ENCODE measurements at places on chromosomes 2 and 18.

DNA sequence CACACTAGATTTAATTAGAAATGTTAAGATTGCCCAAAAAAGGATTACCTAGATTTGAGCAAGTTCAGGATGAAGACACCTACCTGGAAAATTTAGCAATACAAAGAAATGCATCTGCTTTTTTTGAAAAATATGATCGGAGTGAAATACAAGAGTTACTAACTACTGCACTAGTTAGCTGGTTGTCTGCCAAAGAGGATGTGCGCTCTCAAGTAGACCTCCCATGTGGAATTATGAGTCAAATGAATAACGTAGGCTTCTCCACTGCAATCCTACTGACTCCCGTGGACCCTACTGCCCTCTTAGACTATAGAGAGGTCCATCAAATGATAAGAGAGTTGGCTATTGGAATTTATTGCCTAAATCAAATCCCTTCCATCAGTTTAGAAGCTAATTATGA is 2.0 kb downstream of the ANKAR start:
- DNase-seq = no peak

GRCh38 chr2:75522543-75523312 is 38.0 kb downstream of the EVA1A start:
- DNase-seq = no peak

GRCh38 chr18:46480226-46480625 is 176.8 kb downstream of the LOXHD1 start:
- DNase-seq = no peak

GRCh38 chr18:58102875-58103274 is 58.8 kb downstream of the NEDD4L start:
- no peak for DNase-seq

GRCh38 chr2:119431976-119432850 is 559 bp downstream of the TMEM37 start:
- no peak for DNase-seq

- DNase-seq = no peak
Measured at GRCh38 chr2:66269166-66269565, 165.8 kb upstream of the MEIS1 start.

- no peak for DNase-seq
Measured at GRCh38 chr2:223787358-223787757, 50.0 kb downstream of the AP1S3 start.

GRCh38 chr2:35873921-35874320 is 481.7 kb upstream of the CRIM1 start:
- no peak for DNase-seq

DNA sequence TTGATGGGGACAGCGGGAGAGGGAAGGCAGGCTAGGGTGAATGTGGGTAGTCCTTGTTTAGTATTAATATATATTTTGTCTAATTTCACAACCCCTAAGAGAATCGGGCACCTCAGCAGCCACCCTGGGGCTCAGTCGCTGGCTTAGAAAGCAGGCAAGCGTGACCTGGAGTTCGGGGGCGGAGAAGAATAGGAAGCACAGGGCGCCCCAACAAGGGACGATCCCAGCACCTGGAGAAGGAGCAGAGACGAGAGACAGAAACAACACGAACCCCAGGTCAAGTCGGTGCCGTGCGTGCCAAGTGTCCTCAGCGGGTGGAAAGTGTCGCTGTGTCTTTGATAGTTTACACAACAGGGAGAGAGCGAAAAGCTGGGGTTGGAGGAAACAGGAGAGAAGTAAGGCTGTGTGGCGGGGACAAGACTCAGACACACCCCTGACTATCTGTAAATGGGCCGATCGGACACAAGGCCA is 95.4 kb downstream of the NFATC1 start:
- DNase-seq = no peak

DNA sequence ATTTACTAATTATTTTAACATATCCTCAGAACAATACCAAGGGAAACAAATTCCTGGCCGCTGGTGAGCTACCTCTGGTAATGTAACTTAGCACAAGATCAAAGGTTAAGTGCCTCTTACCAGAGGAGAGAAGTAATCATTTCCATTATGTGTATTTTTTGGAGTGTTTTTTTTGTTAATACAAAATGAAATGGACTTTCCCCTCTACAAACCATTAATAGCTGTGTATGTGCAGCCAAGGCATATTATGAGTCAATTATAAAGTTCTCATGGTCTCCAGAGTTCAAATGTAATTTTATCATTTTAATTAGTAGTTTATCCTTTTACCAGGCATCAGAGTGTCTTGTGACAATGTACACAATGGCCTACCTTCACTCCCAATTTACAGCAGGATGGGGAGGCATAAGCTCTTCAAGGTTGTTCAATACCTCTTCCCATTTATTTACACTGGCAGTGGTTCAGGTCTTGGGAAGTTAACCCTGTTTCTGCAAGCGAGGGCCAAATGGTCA is 242.2 kb downstream of the TGIF1 start:
- no peak for DNase-seq

DNA sequence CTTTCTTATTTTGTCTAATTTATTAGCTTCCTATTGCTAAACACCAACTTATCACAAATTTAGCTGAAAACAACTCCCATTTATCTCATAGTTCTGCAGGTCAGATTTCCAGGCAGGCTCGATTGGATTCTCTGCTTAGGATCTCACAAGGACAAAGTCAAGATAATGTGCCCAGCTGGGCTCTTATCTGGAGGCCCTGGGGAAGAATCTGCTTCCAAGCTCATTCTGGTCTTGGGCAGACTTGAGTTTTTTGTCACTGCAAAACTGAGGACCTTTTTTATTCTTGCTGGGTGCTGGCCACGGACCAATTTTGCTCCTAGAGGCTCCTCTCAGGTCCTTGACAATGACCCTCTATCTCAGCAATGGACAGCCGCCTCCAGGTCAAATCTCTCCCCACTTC is 215.5 kb downstream of the TRIB2 start:
- no peak for DNase-seq

DNA sequence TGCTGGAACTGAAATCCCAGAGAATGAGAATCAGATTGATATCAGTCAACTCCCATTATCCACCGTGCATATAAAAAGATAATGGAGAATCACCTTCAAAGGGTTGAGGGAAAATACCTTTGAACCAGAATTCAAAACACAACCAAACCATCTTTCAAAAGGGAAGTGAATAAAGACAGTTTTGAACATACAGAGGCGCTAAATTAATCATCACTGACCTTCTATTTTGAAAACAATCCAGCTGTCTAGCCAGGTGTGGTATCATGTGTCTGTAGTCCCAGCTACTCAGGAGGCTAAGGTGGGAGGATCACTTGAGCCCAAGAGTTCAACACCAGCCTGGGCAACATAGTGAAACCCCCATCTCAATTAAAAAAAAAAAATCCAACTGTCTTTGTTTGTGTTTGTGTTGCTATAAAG is 63.6 kb downstream of the TRABD2A start:
- DNase-seq = no peak

DNA sequence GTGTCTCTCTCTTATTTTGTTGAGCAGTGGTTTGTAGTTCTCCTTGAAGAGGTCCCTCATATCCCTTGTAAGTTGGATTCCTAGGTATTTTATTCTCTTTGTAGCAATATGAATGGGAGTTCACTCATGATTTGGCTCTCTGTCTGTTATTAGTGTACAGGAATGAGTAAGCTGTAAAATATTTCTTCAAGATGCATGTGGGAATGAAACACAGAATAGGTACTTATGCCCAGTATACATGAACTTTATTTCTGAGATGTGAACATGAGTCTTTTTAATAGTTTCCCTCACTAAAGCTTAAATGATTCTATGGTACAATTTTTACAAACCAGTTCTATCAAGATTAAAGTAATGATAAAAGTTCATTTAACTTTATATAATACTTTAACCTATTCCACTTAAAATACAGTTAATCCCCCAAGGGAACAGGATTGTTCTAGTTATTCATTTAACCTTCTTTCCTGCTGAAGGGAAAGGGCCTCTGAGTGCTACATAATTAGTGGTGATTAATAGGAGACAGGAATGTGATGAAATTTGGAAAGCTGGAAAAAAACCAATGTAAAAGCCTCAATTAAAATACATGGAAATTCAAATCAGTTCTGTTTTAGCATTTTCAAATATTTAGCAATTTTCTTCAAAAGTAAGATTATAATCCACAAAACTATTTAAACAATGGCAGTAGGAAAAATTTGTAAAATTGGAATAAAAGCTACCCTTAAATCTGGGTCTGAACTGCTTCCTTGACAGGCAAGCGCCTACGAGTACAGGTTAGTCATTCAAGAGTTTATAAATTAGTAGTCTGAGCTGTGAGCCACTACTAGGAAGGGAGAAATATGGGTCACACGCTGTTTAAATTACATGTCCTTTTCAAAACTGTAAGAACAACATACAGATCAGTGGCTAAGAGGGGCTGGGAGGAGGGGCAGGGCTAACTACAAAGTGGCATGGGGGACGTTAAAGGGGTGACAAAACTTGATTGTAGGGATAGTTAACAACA is 28.9 kb downstream of the SPIRE1 start:
- no peak for DNase-seq

- DNase-seq = no peak
Measured at GRCh38 chr2:205741256-205741978, 59.1 kb downstream of the NRP2 start.

GRCh38 chr18:73545472-73545871 is 602.2 kb downstream of the FBXO15 start:
- DNase-seq = no peak

GRCh38 chr2:134718023-134718816 is 580 bp downstream of the TMEM163 start:
- DNase-seq = peak; percentile 27

DNA sequence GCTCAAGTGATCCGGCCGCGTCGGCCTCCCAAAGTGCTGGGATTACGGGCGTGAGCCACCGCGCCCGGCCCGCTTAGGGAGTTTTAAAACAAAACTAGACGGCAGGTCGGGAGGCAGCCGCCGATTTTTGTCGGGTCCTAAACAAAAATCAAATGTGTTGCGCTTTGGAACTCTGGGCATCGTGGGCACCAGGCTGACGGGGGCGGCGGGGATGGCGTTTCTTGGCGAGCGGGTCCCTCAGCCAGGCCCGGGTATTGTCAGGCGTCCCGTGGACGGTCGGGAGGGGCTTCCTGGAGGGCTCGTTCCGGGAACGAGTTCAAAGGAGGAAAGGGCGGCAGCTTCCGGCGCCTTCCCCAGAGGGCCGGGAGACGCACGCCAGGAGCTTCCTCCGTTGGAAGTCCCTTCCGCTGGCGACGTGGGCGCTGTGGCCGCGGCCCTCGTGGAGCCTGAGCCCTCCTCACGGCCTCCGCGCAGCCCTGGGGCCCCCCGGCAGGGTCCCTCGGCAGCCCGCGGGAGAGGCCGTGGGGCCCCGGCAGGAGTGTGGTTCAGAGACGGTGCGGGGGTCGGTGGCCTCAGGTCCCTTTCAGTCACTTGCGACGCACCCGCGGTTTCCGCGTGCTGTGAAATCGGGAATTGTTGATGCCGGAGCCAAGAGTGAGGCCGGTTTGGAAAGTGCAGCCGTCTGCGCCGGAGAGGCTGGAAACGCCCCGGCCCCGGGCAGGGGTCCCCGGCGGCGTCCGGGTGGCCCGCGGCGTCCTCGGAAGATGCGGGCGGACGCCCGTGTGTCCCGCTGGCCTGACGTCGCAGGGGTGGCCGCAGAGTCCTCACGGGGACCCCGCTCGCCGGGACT is 59.3 kb downstream of the EMILIN2 start:
- no peak for DNase-seq

DNA sequence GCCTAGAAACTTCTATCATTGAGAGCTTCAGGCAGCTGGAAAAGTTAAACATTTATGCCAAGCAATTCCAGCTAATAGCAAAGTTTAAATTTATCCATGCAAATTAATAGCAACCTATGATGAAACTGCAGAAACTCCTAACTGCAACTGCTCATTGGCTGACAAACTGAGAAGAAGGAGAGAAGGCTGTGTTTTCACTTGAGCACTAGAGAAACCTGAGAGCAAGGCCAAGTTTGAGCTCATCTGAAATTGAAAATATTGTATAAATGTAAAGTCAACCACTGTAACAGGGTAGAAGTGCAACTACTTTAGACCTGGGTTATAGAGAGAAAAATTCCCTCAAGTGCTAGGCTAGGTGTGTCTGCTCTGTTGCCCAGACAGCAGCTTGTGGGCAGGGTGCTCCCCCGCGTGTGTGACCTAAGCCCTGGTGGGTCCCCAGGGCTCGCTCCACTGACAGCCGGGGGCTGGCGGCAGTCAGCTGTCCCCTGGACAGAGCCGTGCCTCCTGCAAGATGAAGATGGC is 50.2 kb downstream of the CABYR start:
- no peak for DNase-seq

- no peak for DNase-seq
Measured at GRCh38 chr2:71856773-71857525, 290.7 kb downstream of the CYP26B1 start.

GRCh38 chr2:36770542-36771287 is 74.2 kb downstream of the VIT start:
- no peak for DNase-seq

DNA sequence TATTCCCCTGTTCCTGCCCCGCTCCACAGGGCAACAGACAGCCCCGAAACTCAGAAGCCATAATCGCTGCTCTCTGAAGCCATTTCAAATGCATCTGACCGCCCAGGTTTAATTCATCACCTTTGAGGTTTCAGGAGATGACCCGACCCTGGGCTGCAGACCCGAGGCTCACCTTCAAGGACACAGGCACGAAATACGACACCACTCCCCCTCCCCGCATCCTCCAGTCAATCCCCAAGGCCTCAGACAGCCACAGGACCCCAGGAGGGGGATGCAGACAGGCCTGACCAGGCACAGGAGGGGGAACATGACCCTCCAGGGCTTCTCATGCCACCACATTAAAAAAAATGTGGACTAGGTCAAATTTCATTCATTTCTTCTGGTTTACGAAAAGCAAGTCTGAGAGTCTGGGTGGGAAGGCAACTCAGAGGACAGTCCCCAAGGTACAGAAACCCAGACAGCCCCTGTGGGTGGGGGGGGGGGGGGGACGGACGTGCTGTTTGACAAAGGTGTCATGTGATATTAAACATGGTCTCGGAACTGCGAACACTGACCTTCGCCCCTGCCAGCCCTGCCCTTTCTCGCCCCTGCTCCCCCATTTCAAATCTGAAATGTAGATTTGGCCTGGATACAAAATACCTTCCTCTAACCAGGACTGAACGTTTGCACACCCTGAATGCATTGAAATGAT is 142.9 kb downstream of the BCL11A start:
- no peak for DNase-seq

GRCh38 chr2:88110830-88111229 is 17.0 kb downstream of the FABP1 start:
- DNase-seq = no peak

- DNase-seq = no peak
Measured at GRCh38 chr2:120461092-120461491, 115.2 kb downstream of the INHBB start.
